IPS DF 6.9 (cell line): ENCODE measurements at places on chromosomes 3 and 15.

- DNase-seq = no peak
Observed at GRCh38 chr3:32401556-32402081, 10.0 kb downstream of the CMTM7 start.

DNA sequence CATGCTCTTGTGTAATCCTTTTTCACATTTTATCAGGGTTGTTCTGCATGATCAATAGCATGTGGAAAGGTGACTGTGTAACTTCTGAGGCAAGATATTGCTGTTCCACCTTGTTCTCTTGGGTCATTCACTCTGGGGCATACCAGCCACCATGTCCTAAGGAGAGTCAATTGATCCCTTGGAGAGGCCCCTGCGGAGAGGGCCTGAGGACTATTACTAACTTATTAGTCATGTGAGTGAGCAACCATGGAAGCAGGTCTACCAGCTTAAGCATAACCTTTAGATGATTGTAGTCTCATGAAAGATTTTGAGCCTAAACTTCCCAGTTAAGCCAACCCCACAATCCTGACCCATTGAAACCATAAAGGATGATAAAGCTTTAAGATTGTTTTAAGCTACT lies 22.0 kb upstream of the COL6A5 start:
- DNase-seq = no peak

DNA sequence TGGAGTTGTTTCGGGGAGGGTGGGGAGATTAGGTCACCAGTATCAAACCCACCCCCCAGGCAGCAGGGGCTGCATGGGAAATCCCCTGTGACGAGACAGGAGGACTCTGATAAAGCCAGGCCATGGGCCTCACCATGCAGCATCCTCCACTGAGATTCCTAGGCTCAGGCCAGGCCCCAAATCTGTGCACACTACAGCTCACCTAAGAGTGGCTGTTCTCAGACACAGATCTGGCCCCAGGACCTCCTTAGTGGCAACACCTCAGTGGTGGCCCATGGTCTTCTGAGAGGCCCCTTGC lies 29.0 kb downstream of the PXYLP1 start:
- DNase-seq = no peak

DNA sequence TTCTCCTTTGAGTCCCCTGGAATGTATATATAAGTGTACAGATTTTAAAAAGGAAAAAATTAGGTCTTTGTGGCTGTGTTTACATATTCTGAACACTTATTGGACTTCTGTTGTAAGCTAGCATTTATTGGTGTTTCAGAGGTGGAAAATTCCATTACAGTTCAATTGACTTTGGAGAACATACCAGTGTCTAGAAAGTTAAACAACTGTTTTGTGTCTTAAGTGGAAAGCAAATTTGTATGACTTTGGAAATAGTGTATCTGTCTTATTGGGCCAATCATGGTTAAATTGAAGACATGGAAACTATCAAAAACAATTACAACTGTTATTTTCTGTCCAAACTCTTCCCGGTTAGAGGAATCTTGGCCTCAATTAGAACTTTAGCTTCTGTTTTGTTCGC lies 265.0 kb upstream of the C2CD4B start:
- no peak for DNase-seq

GRCh38 chr3:142210144-142210543 lies 15.2 kb downstream of the GK5 start:
- DNase-seq = no peak

DNA sequence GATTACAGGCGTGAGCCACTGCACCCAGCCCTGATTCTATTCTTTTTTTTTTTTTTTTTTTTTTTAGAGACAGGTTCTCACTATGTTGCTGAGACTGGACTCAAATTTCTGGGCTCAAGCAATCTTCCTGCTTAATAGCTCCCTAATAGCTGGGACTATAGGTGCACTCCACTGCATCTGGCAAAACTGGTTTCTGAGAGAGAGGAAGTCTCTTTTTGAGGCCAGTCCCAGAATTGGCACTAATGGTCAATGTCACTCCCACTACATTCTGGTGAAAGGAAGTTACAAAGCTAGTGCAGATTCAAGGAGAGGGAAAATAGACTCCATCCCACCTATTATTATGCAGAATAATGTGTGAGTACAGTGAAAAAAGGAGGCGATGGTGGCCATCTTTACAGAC lies 5.8 kb upstream of the TGFBR2 start:
- DNase-seq = no peak

DNA sequence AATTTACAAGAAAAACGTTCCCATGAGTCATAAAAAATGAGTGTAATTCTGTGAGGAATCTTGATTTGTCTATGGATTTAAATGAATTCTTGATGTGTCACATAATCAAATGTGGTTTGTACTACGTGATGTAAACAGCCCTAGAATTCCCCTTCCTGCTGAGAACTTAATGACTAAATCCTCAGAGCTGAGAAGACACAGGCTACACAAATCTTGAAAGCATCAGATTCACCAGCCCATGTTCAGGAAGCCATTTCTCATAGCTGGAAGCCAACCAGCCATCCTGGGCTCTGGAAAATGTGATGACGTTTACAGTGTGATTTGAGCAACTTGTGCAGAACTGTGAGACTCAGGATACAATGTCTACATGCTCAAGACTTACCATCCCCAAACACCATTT lies 193.7 kb upstream of the MME start:
- DNase-seq = no peak

- DNase-seq = no peak
Observed at GRCh38 chr3:141237701-141238521, 6.3 kb downstream of the PXYLP1 start.

DNA sequence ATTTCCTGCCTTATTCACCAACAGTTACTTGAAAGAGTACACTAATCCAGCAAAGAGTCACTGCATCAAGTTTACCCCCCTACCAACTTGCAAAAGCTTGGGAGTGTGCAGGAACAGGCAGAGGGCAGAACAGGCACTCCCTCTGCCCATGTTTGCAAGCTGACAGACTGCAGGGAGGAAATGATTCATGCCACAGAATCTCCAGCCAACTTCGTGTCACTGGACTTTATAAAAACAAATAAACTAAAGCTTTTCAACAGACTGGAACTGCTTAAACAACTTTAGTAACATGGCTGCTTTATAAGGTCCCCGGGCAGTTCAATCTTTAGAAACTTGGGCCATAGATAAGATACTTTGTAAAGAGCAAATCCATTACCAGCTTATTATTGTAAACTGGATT lies 129.5 kb downstream of the THRB start:
- DNase-seq = no peak

- DNase-seq = no peak
Observed at GRCh38 chr3:55988905-55989304, 479.4 kb downstream of the ERC2 start.
